ENCODE measurements at places on chromosomes 2 and 18.

GRCh38 chr2:219269362-219270054 lies 9.7 kb upstream of the DNAJB2 start:
- DNase-seq, result no peak

DNA sequence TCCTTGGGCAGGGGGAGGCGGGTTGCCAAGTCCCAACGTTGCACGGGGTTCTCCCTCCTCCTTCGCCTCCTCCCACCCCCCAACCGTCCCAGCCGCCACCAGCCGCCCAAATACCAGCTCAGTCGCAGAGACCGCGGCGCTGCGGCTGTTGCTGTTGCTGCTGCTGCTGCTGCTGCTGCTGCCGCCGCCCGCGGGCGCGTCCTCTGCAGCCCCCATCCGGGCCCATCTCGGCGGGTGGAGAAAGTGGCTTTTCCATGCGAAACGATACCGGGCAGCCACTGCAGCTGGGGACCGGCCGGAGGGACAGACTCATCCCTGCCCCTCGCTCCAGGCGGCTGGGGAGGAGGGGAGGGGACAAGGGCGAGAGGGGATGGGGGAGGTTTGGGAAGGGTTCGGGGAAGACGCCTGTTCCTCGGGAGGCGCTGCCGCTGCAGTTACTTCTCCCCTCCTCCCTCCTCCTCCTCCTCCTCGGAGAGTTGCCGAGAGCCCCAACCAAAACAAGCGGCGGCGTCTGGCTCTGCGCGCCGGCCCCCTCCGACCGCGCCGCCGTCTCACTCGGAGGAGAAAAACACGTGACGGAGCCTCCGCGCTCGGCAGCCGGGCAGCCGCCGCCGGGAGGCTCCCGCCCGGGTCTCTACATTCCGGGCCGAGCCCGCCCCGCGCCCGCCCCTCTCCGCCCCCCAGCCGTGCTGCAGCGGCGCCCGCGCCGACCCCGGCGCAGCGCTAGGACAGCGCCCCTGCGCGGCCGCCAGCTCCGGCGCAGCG lies at the start of gene IRS1:
Gene IRS1 (minus strand): TSS at position 610 of the 765 bp plus-strand sequence. CDS start 1,082 bp downstream, outside the sequence.
- DNase-seq, result no peak

GRCh38 chr2:179655627-179656026 lies 205.8 kb downstream of the ZNF385B start:
- DNase-seq, result no peak

- DNase-seq, result no peak
Observed at GRCh38 chr2:105864262-105864661, 119.5 kb downstream of the NCK2 start.

- DNase-seq, result no peak
Observed at GRCh38 chr18:51006948-51007789, 22.8 kb upstream of the SMAD4 start.

GRCh38 chr2:173048897-173049661 lies 26.6 kb upstream of the MAP3K20 start:
- no peak for DNase-seq

- DNase-seq, result no peak
Observed at GRCh38 chr2:184371641-184372040, 226.7 kb upstream of the ZNF804A start.

- DNase-seq, result no peak
Observed at GRCh38 chr2:98445177-98445682, 572 bp downstream of the INPP4A start.

- no peak for DNase-seq
Observed at GRCh38 chr18:25370391-25370790, 18.4 kb upstream of the ZNF521 start.

DNA sequence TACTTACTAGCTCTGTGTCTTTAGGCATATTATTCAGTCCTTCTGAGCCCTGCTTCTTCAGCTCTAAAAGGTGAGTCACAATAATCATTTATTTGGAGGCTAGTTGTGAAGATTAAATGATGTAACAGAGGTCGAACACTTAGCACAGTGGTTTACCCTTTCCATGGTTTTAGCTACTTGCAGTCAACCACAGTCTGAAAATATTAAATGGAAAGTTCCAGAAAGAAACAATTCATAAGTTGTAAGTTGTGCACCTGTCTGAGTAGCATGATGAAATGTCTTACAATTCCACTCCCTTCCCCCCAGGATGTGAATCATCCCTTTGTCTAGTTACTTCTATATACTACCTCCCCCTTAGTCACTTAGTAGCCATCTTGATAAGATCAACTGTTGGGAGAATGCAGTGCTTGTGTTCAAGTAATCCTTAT lies 217.6 kb upstream of the THUMPD2 start:
- DNase-seq, result no peak

DNA sequence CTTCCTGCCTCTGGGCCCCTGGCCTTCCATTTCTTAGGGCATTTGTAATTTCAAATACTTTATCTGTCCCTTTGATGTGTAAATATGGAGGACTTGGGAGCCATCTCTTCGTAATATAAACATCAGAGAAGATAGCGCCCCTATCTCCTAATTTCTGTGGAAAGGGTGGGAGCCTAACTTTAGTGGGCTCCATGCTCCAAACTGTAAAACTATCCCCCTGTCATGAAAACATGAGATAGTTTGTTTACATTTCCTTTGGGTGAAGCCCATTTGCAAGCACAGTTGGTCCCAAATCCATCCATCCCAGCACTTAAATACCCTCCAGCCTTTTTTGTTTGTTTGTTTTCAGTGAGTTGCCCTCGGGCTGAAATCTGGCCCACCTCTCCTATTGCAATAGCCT lies 782.6 kb upstream of the FSHR start:
- DNase-seq, result no peak

DNA sequence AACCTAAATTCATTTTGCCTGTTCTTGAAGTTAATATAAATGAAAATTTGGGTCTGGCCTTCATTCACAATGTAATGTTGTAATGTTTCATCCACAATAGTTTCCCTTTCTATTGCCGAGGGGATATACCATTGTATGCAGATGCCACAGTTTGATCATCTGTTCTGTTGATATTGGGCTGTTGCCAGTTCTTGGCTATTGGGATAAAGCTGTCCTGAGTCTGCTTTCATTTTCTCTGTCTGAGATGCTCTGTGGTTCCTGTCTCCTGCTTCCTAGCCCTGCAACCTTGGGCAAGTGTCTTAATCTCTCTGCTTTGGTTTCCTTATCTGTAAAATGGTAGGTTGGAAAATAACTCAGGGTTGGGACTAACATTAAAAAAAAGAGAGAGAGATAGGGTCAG lies 25.2 kb downstream of the B3GNT2 start:
- no peak for DNase-seq

- DNase-seq, result no peak
Observed at GRCh38 chr2:69010437-69011194, 2.4 kb upstream of the ANTXR1 start.

DNA sequence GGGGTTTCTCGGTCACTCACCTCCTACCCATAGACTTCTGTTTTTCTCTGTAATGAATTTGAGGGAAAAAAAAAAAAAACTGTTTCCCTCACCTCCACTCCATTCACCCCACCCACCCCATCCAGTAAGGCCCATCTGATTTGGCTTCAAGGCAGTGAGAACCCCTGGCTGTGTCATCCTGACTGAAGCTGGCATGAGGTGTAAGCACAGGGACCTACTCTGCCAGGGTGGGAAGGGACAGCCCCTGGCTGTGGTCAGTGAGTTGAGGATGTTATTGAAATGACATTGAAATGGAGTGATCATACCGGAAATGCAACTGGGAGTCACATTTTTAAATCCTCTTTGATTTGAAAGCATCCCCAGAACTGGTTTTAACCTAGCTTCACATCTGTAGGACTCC lies 19.1 kb upstream of the BCL2L11 start:
- DNase-seq, result no peak

DNA sequence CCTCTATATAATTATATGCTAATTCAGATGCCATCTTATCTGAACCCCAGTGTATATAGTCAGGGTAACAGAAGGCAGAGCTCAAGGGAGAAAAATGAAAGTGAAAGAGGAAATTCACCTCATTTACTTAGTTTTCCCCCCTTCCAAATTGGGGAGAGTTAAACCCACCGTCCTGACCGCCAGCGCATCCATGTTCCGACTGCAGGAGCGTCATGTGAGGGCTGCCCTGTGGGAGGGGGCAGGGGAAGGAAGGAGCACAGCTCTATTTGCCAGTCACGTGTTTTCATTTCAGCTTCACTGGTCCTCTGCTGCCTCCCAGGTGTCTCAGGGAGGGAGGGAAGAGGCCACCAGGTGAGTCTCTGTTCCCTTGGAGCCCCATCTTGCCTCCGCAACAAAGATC lies 13.2 kb downstream of the CNNM4 start:
- DNase-seq, result no peak

- no peak for DNase-seq
Observed at GRCh38 chr2:98829581-98830270, 98.8 kb upstream of the MGAT4A start.

- no peak for DNase-seq
Observed at GRCh38 chr2:69765096-69765380, 23.1 kb downstream of the ANXA4 start.
